Panc1 (cell line): ENCODE measurements at places on chromosomes 11 and 22.
A peak's percentile ranks its signal among the peaks of the same experiment; 100 is the strongest.

- no peak for DNase-seq
Measured at GRCh38 chr22:30940685-30941362, 27.8 kb downstream of the MORC2 start.

GRCh38 chr11:3745161-3745560 lies 52.2 kb downstream of the NUP98 start:
- DNase-seq: no peak

- DNase-seq: no peak
Measured at GRCh38 chr11:746289-747157, 741 bp upstream of the TALDO1 start.

DNA sequence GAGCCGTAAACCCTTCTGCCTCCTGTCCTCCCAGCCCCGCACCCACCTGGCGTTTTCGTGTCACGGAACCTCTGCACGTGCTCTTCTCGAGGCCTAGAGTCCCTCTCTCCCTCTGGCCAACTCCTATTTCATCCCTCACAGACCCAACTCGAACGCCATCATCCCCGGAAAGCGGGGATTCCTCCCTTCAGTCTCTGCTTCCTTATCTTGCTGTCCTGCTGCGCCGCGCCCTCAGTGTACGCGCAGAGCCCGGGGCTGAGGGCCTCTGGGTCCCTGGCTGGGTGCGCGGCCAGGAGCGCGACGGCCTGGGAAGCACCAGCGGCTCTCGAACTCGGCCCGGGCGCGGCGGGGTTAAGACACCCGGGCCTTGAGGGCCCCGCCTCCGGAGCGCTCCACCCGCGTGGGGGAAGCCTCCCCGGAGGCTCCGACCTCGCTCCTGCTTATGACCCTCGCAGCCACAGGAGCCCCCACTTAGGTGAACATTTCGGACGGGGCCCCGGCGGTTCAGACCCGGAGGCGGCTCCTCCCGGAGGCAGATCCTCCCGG lies 398 bp upstream of the ATG16L2 start:
- DNase-seq: peak; percentile 30

- DNase-seq: no peak
Measured at GRCh38 chr11:8095806-8096522, 15.0 kb downstream of the TUB start.

GRCh38 chr22:35330258-35330861 lies 30.7 kb downstream of the TOM1 start:
- no peak for DNase-seq

- no peak for DNase-seq
Measured at GRCh38 chr11:75954039-75954438, 139.0 kb downstream of the UVRAG start.

- DNase-seq: no peak
Measured at GRCh38 chr11:94275961-94276360, 28.4 kb upstream of the IZUMO1R start.

DNA sequence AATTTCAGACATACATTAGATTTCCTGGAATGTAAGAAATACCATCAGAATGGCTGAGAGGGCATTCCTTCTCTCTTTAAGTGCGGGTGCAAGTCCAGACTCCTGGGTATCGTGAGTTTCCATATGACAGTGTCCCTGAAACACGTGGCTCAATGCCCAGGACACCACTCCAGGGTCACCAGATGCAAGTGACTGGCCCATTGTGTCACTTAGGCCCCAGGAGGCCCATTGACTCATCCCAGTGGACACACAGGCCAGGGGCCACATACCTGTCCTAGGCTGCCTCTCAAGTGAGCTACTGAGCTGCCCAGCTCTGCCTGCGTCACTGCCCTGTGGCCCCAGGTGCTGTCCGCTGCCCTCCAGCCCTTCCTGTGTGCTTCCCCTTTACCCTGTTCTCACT lies 18.5 kb downstream of the FBLN1 start:
- DNase-seq: no peak

GRCh38 chr11:69636512-69637197 lies 4.3 kb upstream of the CCND1 start:
- DNase-seq: no peak
